ENCODE measurements at places on chromosomes 3 and 15.
A peak's percentile ranks its signal among the peaks of the same experiment; 100 is the strongest.

GRCh38 chr15:49979705-49980382 is 139.2 kb downstream of the ATP8B4 start:
- DNase-seq = no peak

GRCh38 chr3:182393830-182394367 is 399.4 kb upstream of the ATP11B start:
- no peak for DNase-seq

DNA sequence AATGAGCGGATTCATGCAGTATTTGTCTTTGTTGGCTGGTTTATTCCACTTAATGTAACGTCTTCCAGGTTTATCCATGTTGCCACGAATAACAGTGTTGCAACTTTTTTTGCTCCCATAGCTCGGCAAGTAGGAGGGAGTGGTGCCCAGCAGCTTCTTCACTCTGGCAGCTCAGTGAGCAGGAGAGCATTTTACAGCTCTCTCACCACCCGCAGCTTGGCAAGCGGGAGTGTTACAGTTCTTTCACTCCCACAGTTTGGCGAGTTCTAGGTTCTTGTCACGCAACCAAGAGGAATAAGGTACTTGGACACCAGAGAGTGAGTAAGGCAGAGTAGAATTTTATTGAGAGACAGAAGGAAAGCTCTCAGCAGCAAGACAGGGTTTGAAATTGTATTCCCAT is 935.2 kb downstream of the TBL1XR1 start:
- no peak for DNase-seq

GRCh38 chr3:132134611-132135010 is 99.8 kb upstream of the CPNE4 start:
- DNase-seq = no peak

- no peak for DNase-seq
Observed at GRCh38 chr3:101074518-101074917, 81.3 kb upstream of the ABI3BP start.

GRCh38 chr15:55774113-55774970 is 31.4 kb upstream of the PRTG start:
- peak; percentile 20 for DNase-seq

DNA sequence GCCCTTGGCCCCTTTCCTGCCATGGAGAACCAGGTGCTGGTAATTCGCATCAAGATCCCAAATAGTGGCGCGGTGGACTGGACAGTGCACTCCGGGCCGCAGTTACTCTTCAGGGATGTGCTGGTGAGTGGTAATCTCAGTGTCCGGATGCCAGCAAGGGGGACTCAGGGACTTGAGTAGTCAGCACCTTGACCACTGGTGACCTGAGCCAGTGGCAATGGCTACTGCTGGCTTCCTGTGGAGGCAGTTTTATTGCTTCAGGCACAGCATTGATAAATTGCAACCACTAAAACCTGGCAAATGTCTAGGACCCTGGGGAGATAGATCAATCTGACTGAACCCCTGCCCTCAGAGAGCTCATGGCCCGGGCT is 830 bp downstream of the MAP2K5 start:
- no peak for DNase-seq

DNA sequence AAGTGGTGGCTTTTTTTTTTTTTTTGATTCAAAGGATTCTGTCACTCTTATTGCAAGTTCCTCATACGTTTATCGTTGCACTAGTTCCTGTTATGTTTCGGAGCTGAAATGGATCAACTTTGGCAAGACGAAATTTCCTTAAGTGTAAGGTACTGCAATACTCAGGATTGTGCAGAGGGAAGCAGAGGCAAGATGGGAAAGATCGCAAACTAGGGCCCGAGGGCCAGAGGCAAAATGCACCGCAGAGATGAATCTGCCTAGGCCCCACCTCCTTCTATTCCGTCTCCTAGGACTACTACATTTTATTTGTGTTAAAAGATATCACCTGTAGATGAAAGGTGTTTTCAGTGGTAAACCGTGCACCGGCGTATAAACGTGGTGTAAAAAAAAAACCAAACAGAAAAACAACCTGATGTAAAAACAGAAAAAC is 331 bp downstream of the RNU6-1 start:
- DNase-seq = no peak

DNA sequence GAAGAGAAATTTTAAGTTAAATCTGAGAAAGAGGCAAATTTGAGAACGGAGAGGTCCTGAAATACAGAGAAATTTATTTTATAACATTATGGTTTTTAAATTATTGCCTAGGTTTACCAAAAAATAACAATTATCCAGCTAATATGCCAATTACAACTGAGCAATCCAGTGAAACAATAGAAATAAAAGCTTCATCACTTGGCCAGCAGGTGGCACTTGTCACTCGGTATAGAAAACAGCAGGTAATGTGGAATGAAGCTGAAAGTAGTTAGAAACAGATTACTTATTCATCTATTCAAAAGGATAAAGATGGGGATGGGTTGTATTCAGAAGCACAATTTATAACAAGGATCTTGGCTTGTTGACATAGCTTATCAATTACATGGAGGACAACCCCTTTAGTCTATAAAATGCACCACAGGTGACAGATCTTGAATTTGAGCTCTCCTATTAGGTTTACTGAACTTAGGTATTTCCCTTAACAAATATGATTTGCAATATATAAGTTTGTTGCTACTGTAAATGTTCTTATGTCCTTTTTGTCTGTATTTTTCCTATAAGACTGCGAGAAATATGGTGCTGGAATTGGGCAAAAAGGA is 70.1 kb upstream of the GUCA1C start:
- peak; percentile 22 for DNase-seq

GRCh38 chr3:171346582-171347300 is 113.5 kb downstream of the TNIK start:
- no peak for DNase-seq

DNA sequence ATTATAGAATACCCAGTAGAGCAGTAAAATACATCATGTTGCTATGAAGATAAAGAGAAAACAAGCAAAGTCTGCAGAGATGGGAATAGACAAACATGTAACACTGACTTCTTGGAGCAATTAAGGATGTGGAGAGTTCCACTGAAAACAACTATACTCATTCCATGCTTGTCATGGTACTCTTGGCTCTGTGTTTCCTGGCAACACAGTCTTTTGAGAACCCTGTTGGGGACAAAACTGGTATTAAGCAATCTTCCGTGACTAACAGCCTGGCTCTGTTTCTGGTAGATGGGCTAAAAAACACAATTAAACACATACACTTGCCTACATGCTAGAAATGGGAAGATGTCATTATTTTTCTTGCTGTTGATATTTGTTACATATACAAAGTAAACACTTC is 1212.3 kb upstream of the GBE1 start:
- DNase-seq = no peak

- DNase-seq = no peak
Observed at GRCh38 chr3:55719508-55719907, 232.4 kb upstream of the WNT5A start.

GRCh38 chr3:30188713-30189112 is 417.7 kb upstream of the TGFBR2 start:
- DNase-seq = no peak

- no peak for DNase-seq
Observed at GRCh38 chr3:107740992-107741896, 218.5 kb downstream of the BBX start.

DNA sequence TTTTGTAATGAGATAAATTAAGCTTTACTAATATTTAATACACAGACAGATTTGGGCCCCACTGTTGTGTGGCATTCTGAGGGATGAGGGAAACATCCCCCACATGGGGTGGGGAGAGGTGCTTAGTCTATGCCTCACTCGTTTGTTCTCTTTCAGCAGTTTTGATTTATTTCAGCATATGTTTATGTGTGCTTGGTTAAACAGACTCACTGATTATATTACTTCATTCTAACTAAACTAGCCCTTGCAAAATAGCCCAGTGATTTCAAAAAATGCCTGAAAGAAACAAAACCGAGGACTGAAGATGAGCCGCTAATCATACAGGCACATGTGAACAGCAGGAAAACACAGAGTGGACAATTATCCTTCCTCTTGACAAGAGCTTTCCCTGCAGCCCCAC is 27.2 kb downstream of the TNFAIP8L3 start:
- no peak for DNase-seq

GRCh38 chr3:55591888-55592287 is 104.8 kb upstream of the WNT5A start:
- no peak for DNase-seq

DNA sequence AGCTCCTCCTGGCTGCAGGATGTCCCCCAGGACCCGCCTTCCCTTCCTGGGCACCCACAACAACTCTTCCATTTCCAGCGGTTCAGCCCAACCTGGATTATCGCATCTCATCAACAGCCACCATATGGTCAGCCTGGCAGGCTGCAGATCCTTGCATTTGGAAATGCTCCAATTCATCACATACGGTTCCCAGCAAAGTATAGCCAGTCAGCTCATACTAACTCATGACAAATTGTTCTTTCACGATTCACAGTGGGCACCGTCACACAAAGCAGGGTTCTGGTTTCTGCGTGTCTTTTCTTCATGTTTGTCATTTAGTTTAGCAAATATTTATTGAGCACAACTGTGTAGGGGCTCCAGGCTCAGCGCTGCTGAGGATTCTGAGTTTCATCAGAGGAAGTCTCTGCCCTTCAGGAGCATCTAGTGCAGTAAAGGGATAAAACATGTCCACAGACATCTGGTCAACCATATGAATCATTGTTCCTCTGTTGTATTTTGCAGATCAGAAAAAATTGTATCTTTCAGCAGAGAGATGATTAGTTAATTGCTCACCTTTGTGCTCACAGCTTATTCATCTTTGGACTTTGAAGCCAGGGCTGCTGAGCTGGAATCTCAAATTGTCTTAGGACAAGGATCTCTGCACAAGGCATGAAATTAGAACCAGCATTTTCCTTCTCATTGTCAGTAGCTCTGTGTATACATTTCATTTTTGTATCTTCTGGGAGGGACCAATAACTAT is 125.1 kb downstream of the GABRG3 start:
- no peak for DNase-seq
